ENCODE measurements at places on chromosomes 12 and 14.

DNA sequence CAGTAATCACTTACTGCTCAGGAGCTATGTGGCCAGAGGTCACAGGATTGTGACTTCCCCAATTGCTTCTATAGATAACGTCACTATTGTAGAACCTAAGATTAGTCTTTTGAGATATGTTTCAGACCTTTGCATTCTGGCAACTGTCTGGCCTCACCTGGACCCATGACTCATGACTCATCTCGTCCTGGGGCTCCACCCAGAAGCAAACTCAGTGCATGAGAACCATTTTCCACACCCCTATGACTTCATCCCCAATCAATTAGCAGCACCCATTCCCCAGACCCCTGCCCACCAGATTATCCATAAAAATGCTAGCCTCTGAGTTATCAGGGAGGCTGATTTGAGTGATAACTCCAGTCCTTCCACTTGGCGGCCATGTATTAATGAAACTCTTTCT is 186.9 kb downstream of the EMP1 start:
- DNase-seq = no peak

- no peak for DNase-seq
Measured at GRCh38 chr12:121293603-121294002, 2.9 kb downstream of the CAMKK2 start.

GRCh38 chr14:44897041-44897844 is 64.5 kb downstream of the KLHL28 start:
- peak; percentile 89 for DNase-seq

GRCh38 chr12:121250359-121250758 is 40.4 kb downstream of the P2RX4 start:
- DNase-seq = no peak

DNA sequence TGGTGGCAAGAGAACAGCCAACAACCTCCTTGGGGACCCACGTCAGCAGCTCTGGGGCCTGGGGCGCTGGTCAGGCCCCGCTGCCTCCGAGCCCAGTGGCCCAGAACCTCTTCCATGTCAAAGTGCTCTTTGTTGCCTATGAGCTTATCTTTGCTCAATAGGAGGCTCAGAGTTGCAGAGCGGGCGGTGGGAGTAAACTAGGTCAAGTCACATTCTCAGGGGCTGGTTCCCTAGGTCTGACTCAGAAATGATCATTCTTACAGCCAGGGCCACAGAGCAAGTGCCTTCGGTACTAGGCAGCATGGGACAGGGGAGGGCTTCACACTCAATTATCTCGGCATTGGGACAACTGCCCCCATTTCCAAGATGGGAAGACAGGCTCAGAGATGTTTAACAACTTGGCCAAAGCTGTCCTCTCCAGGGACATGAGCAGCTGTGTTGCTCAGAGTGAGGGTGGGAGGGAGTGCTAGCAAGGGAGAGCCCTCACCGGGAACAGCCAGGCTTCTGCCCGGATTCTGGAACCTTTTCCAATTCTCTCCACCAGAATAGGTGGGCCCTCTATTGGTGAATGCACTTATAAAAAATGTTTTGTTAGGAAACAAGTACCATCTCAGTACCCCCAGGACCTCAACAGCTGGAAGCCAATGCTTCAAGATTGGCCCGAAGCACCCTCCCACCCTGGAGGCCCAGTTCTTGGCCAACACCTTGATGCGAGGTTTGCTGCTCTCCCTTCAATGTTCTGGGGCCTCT is 11.9 kb downstream of the SLC25A29 start:
- no peak for DNase-seq

Measured in esophagus squamous epithelium (tissue), 5 donors.